ENCODE measurements at places on chromosomes 3 and 15.

DNA sequence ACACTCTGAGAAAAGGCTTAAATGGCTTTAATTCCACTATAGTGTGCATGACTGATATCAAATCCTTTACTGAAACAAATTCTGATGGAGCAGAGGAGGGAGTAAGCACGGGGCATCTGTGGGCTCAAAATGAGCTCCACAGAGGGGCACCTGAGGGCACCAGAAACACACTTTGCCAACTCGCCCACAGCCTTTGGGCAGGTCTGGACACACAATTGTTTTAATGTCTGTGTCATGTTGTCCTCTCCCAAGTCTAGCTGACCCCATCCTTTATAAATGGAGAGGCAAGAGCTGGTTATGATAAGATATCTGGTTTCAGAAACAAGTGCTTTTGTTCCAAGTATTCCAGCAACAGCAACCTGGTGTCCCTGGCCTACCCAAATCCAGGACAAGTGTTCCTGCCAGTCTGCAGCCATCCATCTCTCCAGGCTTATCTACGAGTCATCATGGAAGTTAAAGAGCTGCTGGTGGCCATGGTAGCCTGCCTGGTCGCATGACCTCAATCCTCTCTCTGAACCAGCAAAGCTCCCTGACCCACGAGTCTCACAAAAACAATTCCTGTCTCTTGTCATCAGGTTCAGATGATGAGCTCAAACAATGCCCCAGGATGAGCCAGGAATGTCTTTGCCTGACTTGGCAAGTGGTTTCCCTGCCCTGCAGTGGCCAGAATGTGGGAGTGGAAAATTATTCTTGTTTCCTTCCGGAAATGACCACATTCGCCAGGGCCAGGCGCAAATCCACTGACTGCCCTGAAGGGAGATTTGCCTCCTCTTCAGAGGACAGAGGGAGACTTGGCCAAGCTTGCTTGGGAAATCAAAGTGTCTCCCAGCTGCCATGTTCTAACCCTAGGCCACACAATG is 64.4 kb upstream of the TPM1 start:
- peak; percentile 5 for DNase-seq

DNA sequence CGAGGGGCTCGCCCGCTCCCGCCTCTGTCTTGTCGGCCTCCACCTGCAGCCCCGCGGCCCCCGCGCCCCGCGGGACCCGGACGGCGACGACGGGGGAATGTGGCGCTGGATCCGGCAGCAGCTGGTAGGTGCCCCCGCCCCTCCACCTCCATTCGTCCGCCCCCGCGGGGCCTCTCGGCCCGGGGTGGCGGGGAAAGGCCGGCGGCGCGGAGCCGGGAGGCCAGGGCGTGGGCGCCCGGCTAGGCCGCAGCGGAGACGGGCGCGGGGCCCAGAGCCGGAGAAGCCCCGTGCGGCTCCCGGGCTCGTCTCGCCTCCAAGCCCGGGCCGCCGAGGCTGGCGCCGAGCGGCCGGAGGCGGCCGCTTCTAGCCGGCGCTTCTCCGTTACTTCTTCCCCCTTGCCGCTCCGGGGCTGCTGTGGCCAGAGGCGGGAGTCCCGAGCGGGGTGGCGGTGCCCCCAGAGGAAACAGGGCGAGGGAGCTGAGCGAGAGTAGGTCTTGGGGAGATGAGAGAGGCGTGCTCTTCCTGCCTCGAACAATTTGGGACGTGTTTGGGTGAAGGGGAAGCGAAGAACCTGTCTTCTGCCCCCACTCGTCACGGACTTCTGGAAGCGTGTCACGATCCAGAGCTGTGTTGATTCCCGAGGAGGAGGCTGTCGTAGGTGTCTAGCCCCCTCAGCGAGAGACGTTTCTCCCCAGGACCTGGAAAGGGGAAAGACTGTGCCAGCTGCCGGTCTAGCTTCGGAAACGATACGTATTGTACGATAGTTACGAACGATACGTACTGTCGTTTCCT is 555 bp downstream of the ATP11B start:
- peak; percentile 48 for DNase-seq

DNA sequence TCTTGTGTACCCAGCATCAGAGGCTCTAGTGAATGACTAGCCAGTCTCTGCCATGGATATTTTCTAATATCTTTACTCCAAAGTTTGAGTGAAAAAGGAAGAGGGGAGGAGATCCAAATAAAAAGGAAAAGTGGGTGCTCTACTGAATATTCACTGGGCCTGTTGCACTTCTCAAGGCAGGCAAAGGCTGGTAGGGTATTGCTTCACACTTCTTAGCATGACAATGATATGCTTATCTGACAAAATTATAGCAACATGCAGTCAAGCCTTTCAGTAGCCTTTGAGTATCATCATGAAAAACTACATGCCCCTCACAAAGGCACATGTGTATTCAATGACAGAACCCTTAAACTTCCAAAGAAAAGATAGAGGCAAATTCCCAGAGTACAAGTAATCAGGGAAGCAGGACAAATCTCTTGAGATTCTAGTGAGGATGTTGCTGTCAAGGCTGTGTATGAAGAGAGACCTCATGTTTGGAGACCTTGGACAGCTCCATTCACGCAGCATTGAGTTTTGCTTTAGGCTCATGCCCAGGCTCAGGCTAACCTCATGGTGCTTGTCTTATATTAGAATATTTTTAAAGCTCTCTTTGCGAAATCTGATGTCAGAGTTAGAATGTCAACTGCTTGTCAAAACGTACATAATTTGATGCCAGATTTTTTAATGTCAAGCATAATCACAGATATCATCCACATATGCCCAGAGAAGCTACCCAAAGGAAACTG is 506.9 kb downstream of the OCA2 start:
- DNase-seq: peak; percentile 48

GRCh38 chr3:38648024-38648658 is 1.3 kb downstream of the SCN5A start:
- DNase-seq: no peak

GRCh38 chr15:99995543-99995942 is 262.3 kb upstream of the LYSMD4 start:
- DNase-seq: no peak

DNA sequence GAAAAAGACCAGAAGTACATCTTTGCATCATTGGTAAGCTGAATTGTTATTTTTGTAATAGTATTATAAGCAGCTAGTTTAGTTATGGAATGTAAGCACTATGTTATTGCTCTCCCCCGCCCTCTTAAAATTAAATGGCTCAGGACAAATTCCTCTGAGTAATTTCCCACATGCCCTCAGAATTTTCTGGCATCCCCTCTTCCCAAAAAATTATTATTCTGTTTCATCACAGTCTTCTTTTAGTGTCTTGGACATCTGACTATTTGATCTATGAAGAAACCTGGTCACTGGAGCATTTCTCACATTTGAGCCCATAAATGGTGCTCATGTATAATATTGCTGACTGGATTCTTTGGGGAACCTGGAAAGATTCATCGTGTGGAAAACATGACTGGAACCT is 68.3 kb downstream of the KLHL25 start:
- no peak for DNase-seq

DNA sequence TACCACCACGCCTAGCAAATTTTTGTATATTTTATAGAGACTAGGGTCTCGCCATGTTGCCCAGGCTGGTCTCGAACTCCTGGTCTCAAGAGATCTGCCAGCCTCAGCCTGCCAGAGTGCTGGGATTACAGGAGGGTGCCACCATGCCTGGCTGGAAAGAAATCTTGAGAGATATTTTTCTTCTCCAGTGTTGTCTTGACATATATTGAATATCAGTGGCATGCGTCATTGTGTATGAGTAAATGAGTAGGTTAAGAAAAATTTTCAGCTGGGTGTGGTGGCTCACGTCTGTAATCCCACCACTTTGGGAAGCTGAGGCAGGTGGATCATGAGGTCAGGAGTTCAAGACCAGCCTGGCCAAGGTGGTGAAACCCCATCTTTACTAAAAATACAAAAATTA is 3.5 kb upstream of the PIF1 start:
- no peak for DNase-seq

GRCh38 chr3:9074079-9074478 is 110.8 kb upstream of the RAD18 start:
- no peak for DNase-seq

GRCh38 chr15:97941572-97941971 is 18.9 kb upstream of the ARRDC4 start:
- DNase-seq: no peak
